ENCODE measurements at places on chromosomes 1 and 21.

GRCh38 chr1:83999316-83999819, 436 bp upstream of the TTLL7 start:
- peak; percentile 42 for DNase-seq

DNA sequence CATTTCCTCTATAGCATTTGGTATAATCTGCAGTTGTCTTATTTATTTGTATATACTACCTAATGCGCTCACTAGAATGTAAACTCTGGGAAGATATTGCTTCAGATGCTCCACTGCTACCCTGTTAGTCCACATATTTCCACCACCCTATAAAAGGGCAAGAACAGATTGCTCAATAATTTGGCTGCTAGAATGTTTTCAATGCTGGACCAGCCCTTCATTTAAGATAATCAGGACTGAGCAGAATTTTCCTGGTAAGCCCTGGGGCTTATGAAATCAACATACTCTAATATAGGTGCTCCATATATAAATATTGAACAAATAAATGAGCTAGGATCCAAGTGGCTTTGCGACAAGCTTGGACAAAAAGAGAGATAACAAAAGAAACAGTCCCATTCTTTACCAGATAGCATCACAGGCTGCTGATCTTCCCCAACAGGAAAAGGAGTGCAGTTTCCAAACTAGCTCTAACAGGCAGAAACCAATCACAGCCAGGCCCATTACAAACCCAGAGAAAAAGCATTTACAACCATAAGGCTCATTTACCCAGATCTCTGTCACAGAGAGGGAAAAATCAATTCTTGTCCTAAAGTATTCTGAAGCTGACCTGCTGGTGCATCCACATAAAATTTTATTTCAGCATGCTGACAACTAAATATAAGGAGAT, 8.3 kb downstream of the BCAR3 start:
- DNase-seq, result no peak

- DNase-seq, result no peak
Measured at GRCh38 chr21:19468991-19469715, 1065.6 kb upstream of the TMPRSS15 start.

DNA sequence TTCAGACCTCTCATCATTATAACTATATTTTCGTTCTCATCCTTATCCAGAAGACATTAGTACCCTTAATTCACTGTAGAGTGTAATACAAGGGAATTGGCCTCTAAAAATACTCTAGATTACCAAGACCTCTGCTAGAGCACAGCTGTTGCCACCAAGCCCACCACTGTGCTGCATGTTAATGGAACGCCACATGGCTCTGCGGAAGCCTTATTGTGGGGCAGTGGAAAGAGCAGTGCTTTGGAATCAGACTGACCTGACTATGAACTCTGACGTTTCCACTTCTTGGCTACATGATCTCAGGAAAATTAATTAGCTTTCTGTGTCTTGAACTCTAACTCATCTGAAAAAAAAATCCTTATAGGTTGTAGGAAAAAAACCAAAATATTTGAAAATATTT, 222.1 kb downstream of the LMX1A start:
- DNase-seq, result no peak

DNA sequence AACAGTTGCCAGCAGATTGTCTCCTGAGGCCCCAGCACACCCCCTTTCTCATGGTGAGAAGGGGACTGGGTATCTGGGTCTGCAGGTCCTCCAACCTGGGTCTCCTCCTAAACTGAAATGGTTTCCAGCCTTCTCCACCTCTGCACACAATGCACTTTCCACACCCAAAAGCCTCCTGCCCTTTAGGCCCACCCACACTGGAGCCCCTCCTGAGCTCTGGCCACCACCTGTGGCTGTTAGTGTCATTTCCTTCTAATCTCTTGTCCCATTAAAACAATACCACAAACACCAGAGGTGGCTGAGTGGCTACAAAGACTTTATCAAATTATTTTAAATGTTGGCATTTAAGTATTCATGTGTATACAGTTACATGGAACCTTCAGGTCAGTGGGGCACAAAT, 11.5 kb downstream of the GPR3 start:
- DNase-seq, result no peak

- no peak for DNase-seq
Measured at GRCh38 chr1:248792342-248792741, 33.4 kb downstream of the SH3BP5L start.

DNA sequence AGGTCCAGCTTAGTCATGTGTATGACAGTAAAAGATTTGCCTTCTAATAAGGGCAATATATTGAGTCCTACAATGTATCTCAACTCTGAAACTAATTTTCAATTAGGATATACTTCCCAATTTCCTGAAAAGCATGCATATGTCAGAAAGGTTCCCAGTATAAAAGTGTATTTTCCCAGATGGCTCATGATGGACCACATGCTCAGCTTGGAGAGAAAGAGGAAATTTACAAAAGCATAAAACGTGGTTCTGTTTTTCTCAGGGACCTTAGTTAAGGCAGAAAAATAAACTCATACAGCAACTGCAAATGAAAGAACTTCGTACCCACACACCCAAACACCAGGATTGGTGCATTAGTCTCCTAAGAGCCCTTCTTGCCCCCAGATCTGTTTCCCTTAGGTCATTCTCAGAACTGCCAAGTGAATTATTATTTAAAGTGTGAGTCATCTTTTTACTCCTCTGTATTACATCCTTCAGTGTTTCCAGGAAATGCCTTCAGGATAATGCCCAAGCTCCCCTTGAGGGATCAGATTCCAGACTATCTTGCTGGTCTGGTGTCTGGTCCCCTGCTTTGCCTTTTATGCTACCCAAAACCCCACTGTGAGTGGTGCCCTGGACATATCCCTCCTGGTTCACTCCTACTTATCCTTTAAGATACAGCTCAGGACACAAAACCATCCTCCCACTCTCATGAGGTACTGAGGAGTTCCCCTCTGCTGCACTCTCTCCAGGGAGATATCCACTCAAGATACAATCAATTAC, 57.4 kb downstream of the SSX2IP start:
- DNase-seq, result peak; percentile 24

DNA sequence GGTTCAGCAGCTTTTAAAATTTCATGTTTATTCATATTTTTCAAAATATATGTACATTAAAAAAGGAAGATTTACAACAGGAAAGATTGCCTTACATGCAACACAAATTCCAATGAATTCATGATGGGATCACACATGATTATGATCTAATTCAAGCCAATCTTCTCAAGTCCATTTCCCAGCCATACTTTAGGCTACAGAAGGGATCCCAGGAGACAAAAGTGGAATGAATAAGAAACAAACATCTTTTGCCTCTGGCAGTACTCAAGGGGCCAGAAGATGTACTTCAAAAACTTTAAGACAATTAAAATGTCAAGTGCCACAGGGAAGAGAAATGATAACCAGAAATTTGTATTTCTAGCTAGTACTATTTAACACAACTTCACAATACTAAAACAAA, 10.2 kb upstream of the SH2D5 start:
- DNase-seq, result no peak

GRCh38 chr1:240666568-240667198, 54.7 kb upstream of the GREM2 start:
- no peak for DNase-seq

GRCh38 chr1:150561254-150561973, 12.2 kb downstream of the ADAMTSL4 start:
- peak; percentile 97 for DNase-seq

- DNase-seq, result no peak
Measured at GRCh38 chr1:179017383-179018326, 8.0 kb upstream of the FAM20B start.

- DNase-seq, result no peak
Measured at GRCh38 chr1:194117582-194117981, 931.2 kb upstream of the B3GALT2 start.

GRCh38 chr1:192010406-192010805, 147.9 kb upstream of the RGS18 start:
- peak; percentile 13 for DNase-seq

- DNase-seq, result no peak
Measured at GRCh38 chr1:106435269-106435668, 621.2 kb upstream of the PRMT6 start.

GRCh38 chr1:7454895-7455784, 316.0 kb upstream of the VAMP3 start:
- no peak for DNase-seq

GRCh38 chr1:100866041-100866900, 28.4 kb downstream of the EXTL2 start:
- DNase-seq, result peak; percentile 27

DNA sequence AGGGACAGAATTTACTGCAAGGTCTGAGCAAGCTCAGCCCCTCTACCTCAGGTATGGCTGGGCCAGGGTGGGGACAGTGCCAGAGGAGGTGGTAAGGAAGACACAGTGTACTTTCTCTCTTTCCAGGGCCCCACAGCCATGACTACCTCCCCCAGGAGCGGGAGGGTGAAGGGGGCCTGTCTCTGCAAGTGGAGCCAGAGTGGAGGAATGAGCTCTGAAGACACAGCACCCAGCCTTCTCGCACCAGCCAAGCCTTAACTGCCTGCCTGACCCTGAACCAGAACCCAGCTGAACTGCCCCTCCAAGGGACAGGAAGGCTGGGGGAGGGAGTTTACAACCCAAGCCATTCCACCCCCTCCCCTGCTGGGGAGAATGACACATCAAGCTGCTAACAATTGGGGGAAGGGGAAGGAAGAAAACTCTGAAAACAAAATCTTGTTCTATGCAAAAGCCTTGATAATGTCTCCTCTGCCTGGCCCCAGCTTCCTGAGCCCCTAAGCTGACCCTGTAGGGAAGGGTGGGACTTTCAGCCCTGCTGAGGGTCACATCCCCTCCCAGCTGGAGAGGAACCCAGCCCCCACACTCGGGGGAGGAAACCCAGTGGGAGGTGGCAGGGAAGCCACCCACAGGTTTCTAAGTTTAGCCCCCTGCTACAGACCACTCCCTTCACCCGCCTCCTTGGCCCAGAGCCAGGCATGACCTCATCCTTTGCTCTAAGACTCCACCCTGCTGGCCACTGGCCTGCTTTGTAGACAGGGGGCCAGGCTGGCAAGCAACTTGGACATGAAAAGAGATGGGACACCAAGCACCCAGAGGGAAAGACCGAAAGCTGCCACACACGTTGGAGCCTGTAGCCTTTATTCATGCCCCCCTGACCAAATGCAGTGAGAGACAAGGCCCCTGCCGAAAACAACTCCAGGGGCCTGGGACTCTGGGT, 6.4 kb downstream of the RHOC start:
- DNase-seq, result peak; percentile 84

DNA sequence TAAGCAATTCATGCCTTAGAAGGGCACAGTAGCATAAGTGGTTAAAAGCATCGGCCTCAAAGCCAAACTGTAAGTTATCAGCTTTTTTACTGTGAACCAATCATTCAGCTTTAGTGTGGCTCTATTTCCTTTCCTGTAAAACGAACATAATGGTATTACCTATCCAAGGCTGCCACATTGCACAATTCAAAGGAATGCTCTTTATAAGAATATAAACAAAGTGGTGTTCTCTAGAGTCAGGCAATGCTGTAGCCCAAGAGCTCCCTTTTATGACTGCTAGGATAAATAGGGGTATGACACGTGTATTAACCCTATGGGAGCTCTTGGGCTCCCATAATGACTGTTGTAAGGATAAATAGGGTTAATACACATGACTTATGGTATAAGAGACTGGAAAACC, 25.4 kb downstream of the INTS7 start:
- DNase-seq, result no peak

DNA sequence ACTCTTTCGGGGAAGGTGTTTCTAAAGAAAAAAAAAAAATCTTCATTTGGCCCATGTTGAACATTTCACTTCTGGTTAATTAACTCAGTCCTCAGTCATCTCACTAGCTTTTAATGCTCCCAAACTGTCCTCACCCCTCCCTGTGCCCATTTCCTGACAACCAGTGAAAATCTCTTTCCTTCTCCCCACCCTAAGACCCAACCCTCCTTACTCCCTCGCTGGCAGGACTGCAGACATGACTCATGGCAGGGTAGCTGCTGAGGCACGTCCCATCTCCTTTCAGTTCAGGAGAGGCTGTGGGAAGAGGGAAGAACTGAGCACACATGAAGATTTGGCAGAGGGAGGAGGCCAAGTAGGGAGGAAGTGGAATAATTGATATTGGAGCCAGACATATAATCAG, 12.6 kb downstream of the PKP1 start:
- peak; percentile 35 for DNase-seq

- DNase-seq, result peak; percentile 84
Measured at GRCh38 chr1:93979718-93980319, 70.6 kb upstream of the GCLM start.

GRCh38 chr1:1003618-1004419, 3.9 kb upstream of the HES4 start:
- DNase-seq, result no peak

- DNase-seq, result no peak
Measured at GRCh38 chr1:36175137-36176095, 19.5 kb downstream of the MAP7D1 start.

GRCh38 chr1:226820941-226821718, 49.3 kb upstream of the PSEN2 start:
- DNase-seq, result peak; percentile 81

- no peak for DNase-seq
Measured at GRCh38 chr1:243482141-243483022, 226.5 kb downstream of the SDCCAG8 start.

- peak; percentile 68 for DNase-seq
Measured at GRCh38 chr1:43453442-43454269, at the start of gene HYI. Gene HYI (minus strand): TSS chr1:43453931. CDS start chr1:43453793, 138 bp downstream.

DNA sequence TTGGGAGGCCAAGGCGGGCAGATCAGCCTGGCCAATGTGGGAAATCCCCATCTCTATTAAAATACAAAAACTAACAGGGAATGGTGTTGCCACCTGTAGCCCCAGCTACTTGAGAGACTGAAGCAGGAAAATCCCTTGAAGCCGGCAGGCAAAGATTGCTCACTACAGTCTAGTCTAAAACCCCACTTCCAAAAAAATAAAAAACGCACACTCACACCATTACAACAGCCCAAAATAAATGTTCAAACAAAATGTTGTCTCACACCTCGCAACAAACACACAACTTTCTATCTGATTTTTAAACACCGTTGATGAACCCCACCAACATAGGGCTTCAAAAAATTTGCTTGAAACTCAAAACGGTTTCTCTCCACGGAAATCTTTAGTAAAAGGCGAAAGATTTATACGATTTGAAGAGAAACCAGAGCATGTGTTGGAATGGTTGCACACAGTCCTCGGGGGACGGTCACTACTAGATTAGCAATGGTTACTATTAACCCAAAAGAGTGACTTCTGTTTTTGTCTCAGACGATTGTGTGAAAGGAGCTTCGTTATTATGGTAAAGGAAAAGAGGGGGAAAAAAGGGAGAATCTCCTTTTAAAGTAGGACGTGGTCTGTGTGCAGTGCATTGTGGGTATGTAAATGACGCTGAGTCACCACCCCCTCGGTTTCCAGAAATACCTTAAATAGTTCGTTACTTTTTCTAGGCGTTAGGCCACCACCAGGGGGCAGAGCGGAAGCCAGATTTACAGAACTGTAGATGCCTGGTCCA, at the start of gene RNU5D-1:
RNU5D-1 (minus strand) TSS at position 430 of the 772 bp plus-strand sequence.
- peak; percentile 91 for DNase-seq

- DNase-seq, result no peak
Measured at GRCh38 chr1:15994590-15995351, 9.3 kb upstream of the SRARP start.

Data from fibroblast of skin of left biceps (primary cell).